ENCODE measurements at places on chromosomes 2 and 18.

- no peak for DNase-seq
Observed at GRCh38 chr18:78514910-78515670, 464.5 kb upstream of the SALL3 start.

GRCh38 chr2:106581755-106582147 lies 94.6 kb downstream of the CD8B2 start:
- no peak for DNase-seq

GRCh38 chr2:237472909-237473877 lies 13.9 kb upstream of the MLPH start:
- DNase-seq: no peak

DNA sequence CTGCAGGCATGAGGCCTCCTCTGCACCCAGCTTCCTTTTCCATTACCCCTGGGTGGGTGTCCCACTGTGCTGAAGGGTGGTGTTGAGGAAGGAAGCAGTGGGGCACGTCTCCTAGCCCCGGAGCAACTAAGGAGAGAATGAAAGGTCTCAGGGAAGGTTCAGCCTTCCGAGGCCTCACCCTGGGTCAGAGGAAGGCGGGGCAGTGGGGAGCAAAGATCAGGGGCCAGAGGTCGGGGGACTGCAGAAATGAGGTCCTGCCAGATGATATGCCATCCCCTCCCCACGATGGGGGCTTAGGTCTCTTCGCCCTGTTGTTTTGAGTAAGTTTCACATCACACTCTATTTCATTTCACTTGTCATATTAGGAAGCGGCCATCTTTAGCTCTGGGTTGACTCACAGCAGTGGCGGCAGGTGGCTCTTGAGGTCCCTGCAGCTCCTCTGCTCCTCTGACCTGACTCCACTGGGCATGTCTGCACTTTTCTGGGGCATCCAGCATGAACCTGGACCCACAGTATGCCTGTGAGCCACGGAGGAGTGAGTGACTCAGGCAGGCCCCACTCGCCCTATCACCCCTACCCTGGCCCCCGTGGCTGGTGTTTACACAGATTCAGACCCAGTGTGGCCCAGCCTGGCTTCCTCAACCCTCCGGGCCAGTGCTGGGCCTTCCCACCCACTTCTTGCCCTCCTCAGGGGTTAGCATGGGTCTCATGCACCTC lies 153.7 kb upstream of the SMAD2 start:
- DNase-seq: no peak

GRCh38 chr2:119267604-119268003 lies 44.0 kb downstream of the STEAP3 start:
- DNase-seq: no peak

DNA sequence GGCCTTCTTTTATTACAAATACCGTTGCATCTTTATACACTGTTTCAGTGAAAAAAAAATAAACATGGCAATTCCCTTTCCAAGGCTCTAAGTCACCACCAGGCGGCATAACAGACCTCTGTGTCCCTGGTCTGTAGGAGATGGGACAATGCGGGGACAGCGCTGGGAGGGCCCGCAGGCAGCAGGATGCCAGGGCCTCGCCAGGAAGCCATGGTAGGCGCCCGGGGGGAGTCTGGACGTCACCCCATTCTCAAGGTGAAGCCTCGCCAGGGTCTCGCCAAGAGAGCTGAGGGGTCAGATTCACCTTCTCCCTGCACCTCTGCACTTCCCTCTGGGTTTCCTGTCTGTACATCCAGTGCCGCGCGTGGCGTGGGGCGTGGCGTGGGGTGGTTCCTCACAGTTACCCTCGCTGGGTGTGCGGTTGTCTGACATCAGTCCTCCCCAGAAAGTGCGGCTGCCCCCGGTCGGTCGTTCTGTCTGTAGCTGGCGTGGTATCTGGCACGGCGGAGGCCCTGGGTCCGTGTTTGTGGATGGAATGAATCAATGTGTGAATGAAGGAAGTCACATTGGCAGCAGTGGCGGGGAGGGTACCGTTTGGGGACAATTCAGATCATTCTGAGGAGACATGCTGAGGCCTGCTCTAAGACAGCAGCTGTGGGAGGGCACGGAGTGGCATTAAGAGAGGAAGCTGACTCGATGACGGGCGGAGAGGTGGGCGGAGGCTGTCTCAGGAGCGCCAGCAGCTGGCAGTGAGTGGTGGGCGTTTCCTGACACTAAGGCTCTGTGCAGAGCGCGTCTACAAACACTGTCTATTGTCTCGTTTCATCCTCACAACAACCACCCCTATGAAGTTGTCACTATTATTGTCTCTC lies 46.0 kb downstream of the LRRFIP1 start:
- DNase-seq: peak; percentile 66

DNA sequence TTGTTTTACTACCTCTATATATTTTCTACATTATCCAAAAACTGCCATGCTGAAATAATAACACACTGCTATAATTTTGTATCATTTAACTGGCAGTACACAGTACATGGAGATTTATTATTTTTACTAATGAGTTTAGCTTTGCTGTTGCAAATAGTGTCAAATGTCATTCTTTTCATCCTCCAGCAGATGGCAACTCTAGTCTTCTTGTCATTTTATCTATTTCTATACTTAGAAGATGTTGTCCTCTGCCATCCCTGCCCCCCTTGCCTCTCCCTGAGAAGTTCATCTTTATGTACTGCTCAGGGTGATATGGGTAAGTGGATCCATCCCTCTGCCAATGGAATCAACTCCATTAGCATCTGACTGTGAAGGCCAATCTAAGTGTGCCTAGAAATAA lies 21.7 kb upstream of the LRRTM1 start:
- peak; percentile 49 for DNase-seq

- peak; percentile 56 for DNase-seq
Observed at GRCh38 chr2:189698020-189698887, 23.8 kb downstream of the ANKAR start.
